Umbilical cord (tissue), 2 donors: ENCODE measurements at places on chromosomes 16 and 17. TPM values are rescaled to one million over a fixed set of nuclear protein-coding genes. Genes with fewer than 3 reads are reported as not detected.

The RASL10B gene
- total RNA-seq, result 14.7 TPM

The TSPOAP1 gene
- total RNA-seq, result 18.1 TPM

The CBX2 gene
- total RNA-seq, result 2.2 TPM

The MT4 gene
- not detected for total RNA-seq

The CKLF gene
- total RNA-seq, result 31.8 TPM

The SHCBP1 gene
- 35.6 TPM for total RNA-seq

The SKAP1 gene
- not detected for total RNA-seq

The TBC1D3E gene
- not detected for total RNA-seq

The AMDHD2 gene
- 11.8 TPM for total RNA-seq

The PIRT gene
- 0.24 TPM for total RNA-seq

The CAMTA2 gene
- 1.7 TPM for total RNA-seq

The FBXO47 gene
- total RNA-seq, result not detected

The C17orf75 gene
- total RNA-seq, result 10.4 TPM

The MYO15A gene
- total RNA-seq, result 4.3 TPM

The GPATCH8 gene
- 28.2 TPM for total RNA-seq

The TPSAB1 gene
- total RNA-seq, result 8.9 TPM

The CRHR1 gene
- 3.9 TPM for total RNA-seq

The MT3 gene
- total RNA-seq, result not detected

The SULT1A2 gene
- not detected for total RNA-seq
